ENCODE measurements at places on chromosomes 5 and 9. TPM values are rescaled to one million over a fixed set of nuclear protein-coding genes. Genes with fewer than 3 reads are reported as not detected.

Gene TOPORS
- 18.7 TPM for total RNA-seq

DNA sequence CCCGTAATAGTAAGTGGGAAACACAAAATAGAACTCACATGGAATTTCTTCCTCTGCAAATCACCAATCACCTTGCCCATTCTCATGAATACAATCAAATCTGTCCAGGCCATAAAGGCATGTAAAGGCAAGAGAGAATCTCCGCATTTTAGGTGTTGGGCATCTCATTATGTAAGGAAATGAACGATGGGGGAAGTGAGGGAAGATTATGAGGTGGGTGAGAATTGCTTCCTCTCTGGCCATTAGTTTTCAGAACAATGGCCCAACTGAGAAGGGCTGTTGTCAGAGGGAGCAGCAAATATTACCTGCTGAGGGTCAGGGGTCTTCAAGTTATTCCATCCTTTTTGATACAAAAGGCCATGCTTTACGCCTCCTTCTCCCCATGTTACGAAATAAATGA is 455.1 kb downstream of the ARHGEF28 start:
- DNase-seq = no peak

Gene SARDH
- total RNA-seq = 0.07 TPM

GRCh38 chr5:140875085-140876065 is at the start of gene PCDHA12:
Gene PCDHA12, plus strand, starts transcription at chr5:140875308. Its CDS starts 165 bp downstream, at chr5:140875473.
- peak; percentile 77 for DNase-seq

- no peak for DNase-seq
Observed at GRCh38 chr9:137303151-137303892, 1.3 kb upstream of the NRARP start.

Gene TAF11L2
- not detected for total RNA-seq

DNA sequence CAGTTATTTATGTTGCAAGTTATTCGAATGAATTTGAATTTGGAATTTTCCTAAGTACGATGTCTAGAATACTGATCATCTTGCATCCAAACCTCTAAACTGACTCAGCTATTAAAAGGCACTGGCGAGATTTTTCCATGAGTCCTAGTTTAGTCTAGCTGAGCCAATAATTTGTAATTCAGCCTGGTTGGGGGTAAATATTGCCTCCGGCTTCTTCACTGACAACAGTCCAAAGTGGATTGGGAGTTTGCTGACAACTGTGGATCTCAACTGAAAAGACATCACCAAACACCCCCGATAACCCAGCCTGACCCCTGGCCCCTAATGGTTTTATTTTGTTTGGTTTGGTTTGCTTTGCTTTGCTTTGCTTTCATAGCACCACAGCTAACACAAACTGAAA is 189.8 kb upstream of the DAPK1 start:
- no peak for DNase-seq

- DNase-seq = no peak
Observed at GRCh38 chr5:178090856-178091255, 22.5 kb upstream of the N4BP3 start.

Gene SLC34A3
- not detected for total RNA-seq

Gene FREM1
- total RNA-seq = not detected

- DNase-seq = no peak
Observed at GRCh38 chr9:84716217-84716616, 46.7 kb downstream of the NTRK2 start.

Gene FCHSD1
- total RNA-seq = 12.3 TPM

DNA sequence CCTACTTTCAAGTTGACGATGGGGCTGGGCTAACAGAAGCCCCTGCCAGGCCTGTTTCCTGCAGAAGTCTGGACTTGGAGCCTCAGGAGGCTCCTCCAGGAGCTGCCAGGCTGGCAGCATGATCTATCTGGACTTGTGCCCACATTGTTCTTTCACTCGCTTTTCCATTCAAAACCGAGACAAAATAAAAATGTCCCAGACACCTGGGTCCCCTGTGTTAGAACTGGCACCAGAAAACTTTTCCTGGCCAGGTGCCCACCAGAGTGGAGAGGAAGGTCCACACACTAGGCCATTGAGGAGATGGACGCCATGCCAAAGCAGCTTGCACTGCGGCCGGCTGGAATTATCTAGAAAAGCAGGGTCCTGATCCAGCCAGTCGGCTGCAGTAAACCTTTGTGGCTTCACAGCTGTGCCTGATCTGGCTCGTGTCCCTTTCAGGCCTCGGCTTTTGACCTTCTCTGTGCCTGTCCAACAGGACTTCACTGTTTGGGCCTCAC is 78.2 kb downstream of the GCNT1 start:
- no peak for DNase-seq

GRCh38 chr5:402615-403359 is 40.2 kb upstream of the EXOC3 start:
- no peak for DNase-seq

Gene AMACR
- 8.3 TPM for total RNA-seq

- no peak for DNase-seq
Observed at GRCh38 chr9:134306636-134307600, 19.3 kb upstream of the RXRA start.

Gene ADAMTSL1
- total RNA-seq = 0.40 TPM

- DNase-seq = no peak
Observed at GRCh38 chr5:58182287-58182841, 277.5 kb downstream of the PLK2 start.

DNA sequence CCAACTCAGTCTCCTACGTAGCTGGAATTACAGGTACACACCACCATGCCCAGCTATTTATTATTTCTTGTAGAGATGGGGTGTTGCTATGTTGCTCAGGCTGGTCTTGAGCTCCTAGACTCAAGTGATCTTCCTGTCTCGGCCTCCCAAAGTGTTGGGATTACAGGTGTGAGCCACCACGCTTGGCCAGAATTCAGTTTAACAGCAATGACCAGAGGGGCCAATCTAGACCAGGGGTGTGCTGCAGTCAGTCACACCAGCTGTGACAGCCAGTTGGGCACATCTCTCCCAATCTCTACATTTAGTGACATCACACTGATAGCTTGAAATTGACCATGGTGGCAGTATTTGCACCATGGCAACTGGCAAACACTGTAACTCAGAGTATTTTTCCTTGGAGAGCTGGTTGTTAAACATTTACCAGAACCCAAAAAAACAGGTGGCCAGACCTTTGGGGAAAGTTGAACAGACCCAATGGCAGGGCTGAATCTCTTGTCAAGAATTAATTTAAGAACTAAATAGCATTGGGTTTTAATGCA is 67.7 kb upstream of the UBTD2 start:
- no peak for DNase-seq

Gene SLC6A19
- total RNA-seq = not detected

DNA sequence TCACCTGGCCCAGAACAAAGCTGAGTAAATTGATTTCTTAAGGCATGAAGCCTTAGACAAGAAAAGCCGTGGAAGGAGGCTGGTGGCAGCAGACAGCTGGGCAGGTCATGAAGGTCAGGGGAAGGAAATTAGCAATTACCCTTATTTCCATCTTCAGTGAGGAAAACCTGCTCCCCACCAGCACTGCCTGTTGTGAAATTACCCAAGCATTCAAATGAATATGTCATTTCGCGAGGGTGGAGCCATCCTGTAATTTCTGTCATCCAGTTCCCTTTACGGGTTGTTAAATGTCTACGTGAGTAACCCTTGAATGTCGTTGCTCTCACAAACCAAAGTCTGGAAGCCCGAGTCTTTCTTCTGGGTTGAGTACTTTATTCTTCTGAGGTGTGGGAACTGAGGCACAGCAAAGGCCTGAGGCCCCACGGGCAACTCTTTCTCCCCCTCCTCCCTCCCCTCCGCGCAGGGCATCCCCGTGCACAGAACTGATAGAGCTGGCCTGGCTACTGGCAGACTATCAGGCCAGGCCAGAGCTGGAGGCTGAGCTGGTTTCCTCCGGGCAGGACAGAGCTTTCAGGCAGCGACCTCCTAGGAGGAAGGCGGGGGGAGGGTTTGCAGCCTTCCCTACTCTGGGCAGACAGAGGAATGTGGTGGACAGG is 22.0 kb upstream of the AK3 start:
- no peak for DNase-seq

DNA sequence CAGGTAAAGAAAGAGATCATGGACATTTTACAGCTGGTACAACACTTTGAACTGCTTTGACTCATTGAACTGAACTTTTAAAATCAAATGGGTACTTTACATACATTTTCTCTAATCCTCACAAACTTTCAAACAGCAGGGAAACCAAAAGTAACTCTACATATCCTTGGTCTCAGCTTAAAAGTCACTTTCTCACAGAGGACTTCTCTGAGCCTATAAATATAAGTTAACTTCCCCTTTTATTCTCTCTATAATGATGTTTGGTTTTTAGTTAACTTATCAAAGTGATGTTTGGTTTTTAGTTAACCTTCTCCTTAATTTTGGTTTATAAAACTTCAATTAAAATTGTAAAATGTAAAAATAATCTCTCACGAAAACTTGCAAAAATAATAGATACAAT is 209.8 kb downstream of the MCTP1 start:
- DNase-seq = no peak

DNA sequence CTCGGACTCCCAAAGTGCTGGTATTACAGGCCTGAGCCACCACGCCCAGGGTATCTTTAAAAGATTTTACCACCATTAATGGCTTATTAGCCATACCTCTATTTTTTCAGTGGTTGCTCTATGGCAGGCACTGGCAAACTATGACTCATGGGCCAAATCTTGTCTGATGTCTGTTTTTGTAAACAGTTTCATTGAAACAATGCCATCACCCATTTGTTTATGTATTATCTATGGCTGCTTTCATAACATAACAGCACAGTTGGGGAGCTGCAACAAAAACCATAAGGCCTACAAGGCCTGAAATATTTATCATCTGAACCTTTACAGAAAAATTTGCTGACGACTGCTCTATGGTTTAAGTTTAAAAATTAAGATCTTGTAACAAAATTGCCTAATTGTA is 66.8 kb downstream of the SLC38A9 start:
- no peak for DNase-seq

GRCh38 chr9:69130456-69131441 is 43.3 kb upstream of the TJP2 start:
- no peak for DNase-seq

- no peak for DNase-seq
Observed at GRCh38 chr9:106969696-106970095, 106.7 kb downstream of the ZNF462 start.

Gene C9orf153
- total RNA-seq = 0.40 TPM

GRCh38 chr9:24451346-24451745 is 94.4 kb downstream of the IZUMO3 start:
- no peak for DNase-seq

Gene ESM1
- total RNA-seq = 22.7 TPM

DNA sequence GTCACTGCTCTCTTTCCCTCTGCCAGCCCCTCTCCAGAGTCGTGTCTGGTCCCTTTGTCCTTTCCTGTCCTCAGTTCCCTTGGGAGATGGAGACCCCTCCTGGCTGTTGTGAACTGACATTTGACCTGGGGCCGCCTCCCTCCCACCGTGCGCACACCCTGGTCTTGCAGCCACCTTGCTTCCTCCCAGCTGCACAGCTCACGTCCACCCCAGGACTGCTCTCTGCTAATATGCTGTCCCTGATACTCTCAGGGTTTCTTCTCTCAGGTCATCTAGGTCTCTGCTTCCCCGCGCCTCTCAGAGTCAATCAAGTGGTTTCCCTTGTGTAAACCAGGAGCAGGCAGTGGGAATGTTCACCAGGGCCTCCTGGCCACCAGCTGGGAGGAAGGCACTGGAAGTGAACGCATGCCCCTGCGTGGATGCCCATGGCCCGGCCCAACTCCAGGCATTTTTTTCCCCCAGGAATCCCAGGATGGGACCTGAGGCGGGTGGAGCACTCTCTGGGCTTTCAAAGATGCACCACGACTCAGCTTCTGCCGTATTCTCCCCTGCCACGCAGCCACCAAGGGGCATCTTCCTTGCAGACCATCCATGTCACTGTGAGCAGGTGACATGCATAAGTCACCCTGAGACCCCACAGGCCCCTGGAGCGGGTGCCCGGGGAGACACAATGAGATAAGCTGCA is 142.4 kb downstream of the OLFM1 start:
- DNase-seq = no peak

Gene TMEM171
- not detected for total RNA-seq

GRCh38 chr5:98772415-98773213 is 849 bp upstream of the RGMB start:
- DNase-seq = peak; percentile 85

Gene PRLR
- total RNA-seq = not detected

GRCh38 chr5:54002779-54003178 is 307.6 kb downstream of the ARL15 start:
- DNase-seq = no peak

DNA sequence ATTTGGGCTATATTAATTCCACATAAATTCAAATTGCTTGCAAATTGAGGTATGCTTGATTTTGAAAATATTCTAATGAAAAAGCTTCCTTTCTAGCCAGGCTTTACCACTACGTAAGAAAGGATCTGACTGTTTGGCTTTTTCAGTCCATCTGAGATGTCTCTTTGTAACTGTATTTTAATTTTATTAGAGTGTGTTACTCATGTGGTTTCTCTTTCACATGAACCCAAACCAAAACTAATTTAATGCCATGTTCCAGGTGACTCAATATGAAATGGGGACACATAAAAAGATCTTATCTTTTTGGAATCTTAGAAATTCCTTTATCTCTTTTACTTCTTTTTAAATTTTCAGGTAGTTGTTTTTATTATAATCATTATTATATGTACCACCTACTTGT is 85.3 kb downstream of the NFIB start:
- no peak for DNase-seq

Gene TMEM232
- 0.84 TPM for total RNA-seq

DNA sequence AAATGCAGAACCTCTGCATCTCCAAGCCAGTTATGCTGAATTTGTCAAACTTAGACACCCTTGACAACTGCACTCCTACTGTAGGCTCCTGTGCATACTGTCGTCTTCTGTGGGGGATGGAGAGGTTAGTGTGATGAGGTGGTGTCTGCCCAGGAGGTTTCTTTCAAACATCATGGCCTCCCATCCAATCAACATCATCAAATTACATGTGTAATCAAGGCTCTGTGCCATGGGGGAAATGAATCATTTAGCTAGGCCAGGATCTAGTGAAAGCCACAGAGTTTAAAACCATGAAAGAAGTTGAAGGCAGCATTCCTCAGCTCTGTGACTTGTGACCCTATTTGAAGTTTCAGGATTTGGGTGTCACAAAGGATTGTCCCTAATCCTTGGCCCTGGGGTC is 240.6 kb downstream of the MARCHF11 start:
- DNase-seq = no peak

DNA sequence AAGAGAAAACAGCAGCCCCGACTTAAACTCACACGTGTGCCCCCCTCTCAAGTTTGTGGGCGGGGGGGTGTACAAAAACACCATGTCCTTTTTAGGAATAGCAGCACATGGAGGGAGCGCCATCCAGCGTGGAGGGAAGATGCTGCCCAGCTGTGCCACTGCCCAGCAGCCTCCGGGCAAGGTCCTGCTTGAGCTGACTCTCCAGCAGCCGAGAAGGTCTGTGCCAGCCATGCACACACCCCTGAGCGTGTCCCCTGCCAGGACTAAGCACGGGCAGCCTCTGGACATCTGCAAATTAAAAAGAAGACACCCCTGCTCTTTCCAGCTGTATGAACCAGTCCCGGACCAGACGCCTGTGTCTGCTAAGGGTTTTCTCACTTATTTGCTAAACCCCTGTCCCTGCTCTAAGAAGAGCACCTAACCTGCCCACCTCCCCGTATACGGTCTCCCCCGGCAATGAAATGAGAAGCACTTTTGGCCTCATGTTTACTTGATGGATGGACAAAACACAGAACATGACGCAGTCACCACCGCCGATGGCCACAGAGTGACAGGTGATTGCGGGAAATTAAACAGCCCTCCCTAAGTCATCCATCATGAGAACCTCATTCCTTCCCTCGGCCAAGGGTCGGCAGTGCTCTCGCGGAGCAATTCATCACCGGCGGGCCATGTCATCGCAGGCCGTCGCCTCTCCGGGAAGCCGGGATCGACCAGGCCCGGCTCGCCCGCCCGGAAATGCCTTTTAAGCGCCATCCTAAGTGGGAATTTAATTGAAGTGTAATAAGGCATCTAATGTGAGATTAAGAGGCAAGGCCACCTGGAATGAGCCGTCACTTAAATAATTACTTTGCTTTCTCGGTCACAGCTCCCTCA is 96.9 kb downstream of the OLFM1 start:
- DNase-seq = no peak

Data from NCI-H460 (cell line).